ENCODE measurements at places on chromosomes 2 and 18.

DNA sequence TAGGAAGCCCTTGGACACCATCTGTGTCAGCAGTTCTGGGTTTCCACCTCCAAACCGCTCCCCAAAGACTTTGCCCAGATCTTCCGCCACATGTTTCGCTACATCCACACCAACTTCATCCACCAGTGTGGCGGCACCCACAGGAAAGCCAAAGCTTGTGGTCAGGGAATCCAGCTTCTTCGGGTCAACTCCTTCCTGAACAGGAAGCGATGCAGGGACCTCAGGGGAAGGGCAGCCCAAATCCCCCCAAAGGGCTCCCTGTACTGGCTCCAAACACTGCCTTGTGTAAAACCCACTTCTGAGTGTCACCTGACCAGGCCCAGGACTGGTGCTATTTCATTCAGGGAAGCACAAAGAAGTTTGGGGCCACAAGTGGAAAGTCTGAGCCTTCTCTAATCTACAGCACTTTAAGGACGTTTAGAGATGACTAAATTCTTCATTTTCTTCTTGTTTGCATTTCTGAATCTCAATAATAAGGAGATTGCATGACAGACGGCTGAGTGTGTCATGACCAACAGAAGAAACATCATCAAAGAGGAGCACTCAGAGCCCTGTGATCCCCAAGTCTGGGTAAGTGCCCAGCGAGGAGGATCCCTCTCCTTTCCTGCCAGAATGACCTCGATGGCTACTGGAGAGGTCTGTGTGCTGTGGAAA is 20.8 kb downstream of the GAREM2 start:
- DNase-seq = no peak

DNA sequence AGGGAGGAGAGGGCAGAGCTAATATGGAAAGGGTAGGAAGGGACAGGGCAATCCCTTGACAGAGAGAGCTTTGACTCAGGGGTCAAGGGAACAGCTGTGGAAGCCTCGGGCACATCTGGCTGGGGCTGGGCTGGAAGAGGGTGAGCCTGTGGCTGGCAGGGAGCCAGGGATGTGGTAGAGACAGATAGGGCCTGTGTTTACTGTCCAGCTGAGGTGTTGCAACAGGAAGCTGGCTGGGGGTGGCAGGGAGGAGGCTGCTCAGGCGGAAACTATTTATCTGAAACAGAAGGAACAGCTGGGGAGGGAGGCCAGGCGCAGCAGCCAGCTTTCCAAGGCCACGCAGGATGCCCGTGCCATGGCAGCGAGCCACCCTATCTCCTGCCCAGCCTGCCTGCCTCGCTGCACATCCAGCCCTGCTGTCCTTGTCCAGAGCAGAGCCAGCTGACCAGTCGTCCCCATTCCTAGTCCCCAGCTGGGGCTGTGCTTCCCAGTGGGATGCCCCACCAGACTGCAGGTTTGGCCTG is 264.7 kb downstream of the CYP26B1 start:
- DNase-seq = no peak

- no peak for DNase-seq
These were observed 192.5 kb upstream of the FAM98A start for GRCh38 chr2:33791625-33792024.

- DNase-seq = no peak
These were observed 212.1 kb downstream of the TTC32 start for GRCh38 chr2:19689646-19690168.

- DNase-seq = no peak
These were observed 24.2 kb downstream of the VRK2 start for GRCh38 chr2:58070765-58071164.

- no peak for DNase-seq
These were observed 12.0 kb upstream of the ATP6V1C2 start for GRCh38 chr2:10709290-10709939.

- DNase-seq = no peak
These were observed 102.5 kb downstream of the EVA1A start for GRCh38 chr2:75458201-75458600.

- DNase-seq = no peak
These were observed 488.9 kb upstream of the SOX11 start for GRCh38 chr2:5203134-5203755.

- DNase-seq = no peak
These were observed 725.6 kb upstream of the ID2 start for GRCh38 chr2:7956126-7956689.

GRCh38 chr2:73730810-73731209 is 6.3 kb downstream of the TPRKB start:
- no peak for DNase-seq

- no peak for DNase-seq
These were observed 194.3 kb downstream of the MYCN start for GRCh38 chr2:16134436-16135165.

GRCh38 chr2:20430461-20431300 is 16.2 kb upstream of the RHOB start:
- DNase-seq = no peak

GRCh38 chr2:130318906-130319305 is 23.8 kb upstream of the IMP4 start:
- DNase-seq = no peak

GRCh38 chr2:135072125-135072997 is 20.3 kb downstream of the RAB3GAP1 start:
- no peak for DNase-seq

DNA sequence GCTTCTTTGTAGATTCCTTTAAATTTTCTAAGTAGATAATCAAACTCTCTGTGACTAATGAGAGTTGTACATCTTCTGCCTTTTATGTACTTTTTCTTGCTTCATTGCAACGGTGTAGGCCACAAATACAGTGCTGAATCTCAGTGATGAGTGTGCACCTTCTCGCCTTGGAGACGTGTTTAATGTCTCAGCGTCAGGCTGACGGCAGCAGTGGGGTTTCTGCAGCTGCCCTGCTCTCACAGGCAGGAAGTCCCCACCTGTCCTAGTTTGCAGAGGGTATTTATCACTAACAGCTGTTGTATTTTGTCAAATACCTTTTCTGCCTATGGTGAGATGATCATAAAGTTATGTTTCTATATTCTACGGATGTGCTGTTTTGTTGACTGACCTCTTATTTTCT is 13.3 kb downstream of the AGXT start:
- DNase-seq = no peak

GRCh38 chr2:58138396-58139030 is 91.9 kb downstream of the VRK2 start:
- no peak for DNase-seq

DNA sequence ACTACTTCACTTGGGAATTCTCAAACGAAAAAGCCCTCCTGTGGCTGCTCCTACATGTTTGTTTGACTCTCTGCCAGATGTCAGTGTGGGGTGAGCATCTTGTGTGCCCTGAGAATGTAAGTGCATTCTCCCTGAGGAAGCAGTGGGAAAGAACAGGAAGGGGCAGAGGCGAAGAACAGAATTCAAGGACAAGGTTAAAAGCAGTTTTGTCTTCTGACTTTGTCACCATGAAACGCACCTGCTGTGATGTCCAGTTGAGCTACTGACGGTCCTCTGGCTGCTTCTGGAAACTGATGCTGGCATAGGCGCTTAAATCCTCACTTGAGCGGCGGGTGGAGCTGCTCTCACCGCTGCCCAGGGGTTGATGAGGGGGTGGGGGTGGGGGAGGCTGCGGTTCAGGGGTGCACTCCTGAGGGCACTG is 4.9 kb downstream of the IRS1 start:
- DNase-seq = no peak
